ENCODE measurements at places on chromosomes 5 and 9.

DNA sequence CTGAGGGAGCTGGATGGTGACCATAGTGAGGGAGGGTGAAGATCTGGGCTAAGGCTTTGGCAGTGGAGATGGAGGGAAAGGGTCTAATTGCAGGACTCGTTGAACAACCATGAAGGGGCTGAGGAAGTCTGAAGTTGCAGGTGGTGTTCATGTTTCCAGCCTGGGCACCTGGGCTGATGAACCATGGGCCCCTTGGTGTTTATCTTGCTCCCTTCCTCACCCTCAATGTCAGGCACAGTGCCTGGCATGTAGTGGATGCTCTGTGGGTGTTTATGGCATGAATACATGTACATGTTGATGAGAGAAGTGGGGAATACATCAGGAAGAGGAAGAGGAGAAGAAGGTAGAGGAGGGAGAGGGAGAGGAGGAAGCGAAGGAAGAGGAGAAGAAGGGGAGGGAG, 31.3 kb upstream of the COL15A1 start:
- DNase-seq = no peak

GRCh38 chr9:33637881-33638280, 113.8 kb downstream of the ANKRD18B start:
- no peak for DNase-seq

DNA sequence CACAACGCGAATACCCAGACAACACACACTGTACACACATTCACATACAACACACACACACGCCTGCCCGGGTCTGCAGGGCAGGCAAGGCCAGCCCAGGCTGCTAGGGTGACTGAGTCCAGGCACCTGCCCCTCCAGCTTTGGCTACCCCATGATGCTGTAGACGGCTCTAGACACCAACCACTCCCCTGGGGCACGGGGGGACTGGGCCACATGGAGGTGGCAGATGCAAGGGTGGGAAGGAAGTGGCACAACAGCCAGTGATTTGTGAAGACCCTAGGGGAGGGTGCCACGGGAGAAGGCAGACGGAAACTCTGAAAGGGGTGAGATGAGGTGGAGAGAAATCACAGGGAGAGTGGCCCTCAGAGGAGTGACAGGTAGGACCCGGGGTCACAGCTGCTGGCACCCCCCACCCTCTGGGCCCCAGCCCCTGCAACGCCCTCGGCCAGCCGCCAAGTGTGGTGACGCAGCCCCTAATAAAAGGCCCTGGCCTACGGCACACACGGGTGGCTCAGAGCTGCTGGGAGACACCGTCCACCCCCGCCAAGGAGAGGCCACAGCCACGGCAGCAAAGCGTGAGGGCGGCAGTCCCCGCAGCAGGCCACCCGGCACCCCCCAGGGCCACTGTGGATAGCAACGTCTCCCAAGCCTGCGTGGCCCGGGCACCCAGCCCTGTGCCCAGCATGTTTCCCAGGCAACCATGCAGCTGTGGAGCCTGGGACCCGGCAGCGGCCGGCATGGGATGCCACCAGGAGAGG, 6.6 kb upstream of the CCDC187 start:
- DNase-seq = no peak

DNA sequence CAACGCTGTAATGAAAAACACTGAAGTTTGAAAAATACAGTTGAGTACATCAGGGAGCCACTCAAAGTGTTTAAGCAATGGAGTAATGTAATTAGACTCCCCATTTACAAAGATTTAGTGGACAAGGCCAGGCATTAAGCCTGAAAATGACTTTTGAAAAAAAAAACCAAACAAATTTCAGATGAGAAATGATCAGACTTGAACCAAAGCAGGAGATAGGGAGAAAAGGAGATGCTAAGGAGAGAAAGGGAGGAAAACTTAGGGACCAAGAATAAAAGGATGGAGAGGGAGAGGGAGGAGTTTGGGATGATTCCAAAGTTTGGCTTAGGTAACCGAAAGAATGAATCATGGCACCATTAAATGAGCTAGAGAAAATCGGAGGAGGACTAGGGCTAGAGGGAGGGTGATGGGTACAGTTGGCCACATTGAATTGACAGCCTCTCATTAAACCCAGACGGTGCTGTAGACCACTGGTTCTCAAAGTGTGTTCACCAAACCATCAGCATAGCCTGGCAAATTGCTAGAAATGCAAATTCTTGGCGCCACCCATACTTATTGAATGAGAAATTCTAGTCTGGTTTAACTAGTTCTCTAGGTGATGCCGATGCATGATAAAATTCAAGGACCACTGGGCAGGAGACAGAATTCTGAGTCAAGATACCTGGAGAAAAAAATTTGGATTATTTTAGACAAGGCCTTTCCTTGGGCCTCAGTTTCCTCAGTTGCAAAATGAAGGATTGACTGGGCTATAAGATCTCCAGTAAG, 6.2 kb upstream of the CPEB4 start:
- no peak for DNase-seq

DNA sequence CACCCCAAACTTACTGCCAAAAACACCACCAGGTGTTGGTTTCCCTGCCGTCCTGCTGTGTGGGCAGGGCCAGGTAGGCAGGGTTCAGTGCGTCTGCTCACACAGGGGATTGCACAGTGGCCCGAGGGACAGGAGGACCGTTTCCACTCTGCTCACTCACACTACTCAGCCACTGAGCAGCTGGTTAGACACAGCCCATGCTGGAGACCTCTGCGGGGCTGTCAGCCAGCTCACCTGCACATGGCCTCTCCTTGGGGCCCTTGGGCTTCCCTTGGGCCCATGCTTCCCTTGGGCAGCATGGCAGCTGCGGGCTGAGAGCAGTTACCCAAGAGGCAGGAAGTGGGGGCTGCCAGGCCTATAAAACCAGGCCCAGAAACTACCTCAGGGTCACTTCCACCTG, 79.0 kb downstream of the SYK start:
- no peak for DNase-seq

- no peak for DNase-seq
Measured at GRCh38 chr5:150523472-150524350, 15.8 kb downstream of the NDST1 start.

- no peak for DNase-seq
Measured at GRCh38 chr9:107274953-107275422, 8.1 kb upstream of the RAD23B start.
